ENCODE measurements at places on chromosomes 16 and 17.
A peak's percentile ranks its signal among the peaks of the same experiment; 100 is the strongest.

DNA sequence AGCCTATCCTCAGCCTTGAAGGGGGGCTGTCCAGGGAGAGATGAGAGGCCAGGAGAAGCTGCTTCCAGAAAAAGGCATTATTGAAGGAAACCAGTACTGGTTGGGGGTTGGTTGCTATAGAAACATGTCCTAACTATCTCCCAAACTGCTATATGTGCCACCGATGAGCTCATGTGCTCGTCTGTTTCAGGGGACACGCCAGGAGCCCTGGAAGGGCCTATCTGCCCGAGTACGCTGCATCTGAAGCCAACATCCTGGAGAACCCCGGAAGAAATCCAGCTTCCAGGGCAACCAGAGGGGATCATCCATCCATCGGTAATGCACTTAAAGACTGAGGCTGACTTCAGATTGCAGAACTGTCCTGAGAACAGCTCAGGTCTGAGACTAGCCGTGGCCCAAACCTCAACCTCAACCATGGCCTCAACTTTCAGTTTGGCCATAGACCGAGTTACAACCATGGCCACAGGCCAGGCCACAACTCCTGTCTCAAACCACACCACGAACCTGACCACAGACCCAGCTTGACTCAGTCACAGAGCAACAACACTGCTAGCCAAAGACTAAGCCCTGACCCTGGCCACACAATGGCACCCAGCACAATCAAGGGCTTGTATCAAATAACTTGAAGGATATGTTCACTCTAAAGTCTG is 10.2 kb downstream of the PITPNM3 start:
- DNase-seq = no peak

DNA sequence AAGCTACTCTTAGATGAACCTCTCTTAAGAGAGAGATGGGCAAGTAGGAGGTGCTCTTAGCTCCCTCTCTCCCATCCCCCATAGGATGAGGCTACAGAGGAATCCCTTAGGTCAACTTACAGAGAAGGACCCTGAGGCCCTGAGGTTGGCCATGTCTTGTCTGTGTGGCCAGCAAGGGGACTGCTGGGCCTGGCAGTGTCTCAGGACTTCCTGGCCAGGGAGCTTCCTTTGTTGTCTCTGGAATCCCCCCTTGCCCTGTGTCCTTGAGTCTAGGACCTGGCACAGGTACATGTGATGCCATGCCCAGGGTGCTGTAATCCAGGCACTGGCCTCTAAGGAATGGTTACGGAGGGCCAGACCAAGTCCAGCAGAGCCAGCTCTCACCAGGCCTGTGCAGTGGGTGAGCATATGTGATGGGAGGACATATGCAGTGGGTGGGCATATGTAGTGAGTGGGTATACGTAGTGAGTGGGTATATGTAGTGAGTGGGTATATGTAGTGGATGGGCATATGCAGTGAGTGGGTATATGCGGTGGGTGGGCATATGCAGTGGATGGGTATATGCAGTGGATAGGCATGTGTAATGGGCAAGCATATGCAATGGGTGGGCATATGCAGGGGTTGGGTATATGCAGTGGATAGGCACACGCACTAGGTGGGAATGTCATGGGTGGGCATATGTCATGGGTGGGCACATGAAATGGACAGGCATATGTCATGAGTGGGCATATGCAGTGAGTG is 20.3 kb upstream of the PECAM1 start:
- no peak for DNase-seq

DNA sequence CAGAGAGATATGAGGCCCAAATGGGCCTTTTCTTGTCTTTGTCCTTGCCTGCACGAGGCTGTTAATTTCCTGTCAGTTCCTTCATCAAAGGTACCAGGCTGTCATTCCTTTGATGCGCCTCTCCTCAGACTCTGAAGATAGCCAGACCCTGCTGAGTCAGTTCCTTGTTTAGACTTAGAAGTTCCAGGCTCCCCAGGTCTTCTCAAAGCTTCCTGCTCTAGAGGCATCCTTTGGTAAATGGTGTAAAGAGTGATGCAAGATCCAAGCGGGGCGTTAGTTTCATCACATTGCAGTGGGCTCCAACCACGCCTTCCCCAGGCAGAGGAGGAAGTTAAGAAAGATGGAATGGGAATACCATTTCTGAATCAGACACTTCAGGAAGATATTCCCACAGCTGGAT is 4.0 kb upstream of the CDH11 start:
- DNase-seq = no peak

DNA sequence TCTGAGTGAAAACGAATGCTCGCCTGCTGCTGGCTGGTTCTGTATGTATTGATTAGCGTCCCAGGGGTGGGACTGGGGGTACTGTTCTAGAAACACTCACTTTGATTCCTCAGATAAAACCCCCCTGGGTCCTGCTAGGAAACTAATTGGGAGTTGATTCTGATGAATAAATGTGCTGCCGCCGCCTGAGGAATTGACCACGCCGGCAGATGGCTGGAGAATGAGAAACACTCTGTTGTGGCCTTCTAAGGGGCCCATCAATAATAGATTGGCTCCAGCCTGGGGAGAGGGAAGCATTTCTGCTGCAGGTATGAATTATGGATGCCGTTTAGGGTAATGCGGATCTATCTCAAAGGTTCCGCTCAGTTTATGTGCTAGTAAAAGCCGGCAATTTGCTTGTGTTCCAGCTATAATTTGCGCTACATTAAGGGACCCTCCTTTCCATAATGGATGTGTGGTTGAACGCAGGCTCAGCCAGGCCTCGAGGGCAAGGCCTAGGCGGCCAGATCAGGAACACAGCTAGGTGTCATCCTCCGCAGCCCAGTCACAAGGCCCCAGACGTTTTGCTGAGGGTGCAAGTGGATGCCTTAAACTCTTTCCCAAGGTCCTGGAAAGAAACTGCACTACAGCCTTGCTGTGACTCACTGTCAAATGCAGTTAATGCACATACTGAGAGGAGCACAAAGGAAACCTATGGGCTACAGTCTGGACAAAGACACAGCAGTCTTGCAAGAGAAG is 132.2 kb upstream of the HS3ST2 start:
- DNase-seq = no peak

DNA sequence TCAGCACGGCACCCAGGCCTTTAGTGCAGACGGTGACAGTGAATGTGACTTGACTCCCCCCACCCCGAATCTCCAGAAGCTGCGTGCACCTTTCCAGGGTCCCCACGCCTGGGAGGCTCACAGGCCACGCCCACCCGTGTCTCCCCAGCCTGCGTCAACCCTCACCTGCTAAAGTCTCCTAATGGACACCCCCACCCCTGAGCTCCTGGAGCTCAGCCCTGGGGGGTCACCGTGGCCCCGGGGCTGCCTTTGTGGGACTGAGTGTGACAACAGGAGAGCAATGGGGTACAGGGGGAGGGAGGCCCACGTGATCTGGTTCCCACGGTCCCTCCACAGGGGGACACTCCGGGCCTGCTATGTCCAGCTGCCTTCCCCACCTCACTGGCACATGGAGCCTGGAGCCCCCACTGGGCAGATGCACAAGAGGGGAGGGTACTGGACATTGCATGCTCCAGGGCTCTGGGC is 7.4 kb upstream of the FASN start:
- no peak for DNase-seq

DNA sequence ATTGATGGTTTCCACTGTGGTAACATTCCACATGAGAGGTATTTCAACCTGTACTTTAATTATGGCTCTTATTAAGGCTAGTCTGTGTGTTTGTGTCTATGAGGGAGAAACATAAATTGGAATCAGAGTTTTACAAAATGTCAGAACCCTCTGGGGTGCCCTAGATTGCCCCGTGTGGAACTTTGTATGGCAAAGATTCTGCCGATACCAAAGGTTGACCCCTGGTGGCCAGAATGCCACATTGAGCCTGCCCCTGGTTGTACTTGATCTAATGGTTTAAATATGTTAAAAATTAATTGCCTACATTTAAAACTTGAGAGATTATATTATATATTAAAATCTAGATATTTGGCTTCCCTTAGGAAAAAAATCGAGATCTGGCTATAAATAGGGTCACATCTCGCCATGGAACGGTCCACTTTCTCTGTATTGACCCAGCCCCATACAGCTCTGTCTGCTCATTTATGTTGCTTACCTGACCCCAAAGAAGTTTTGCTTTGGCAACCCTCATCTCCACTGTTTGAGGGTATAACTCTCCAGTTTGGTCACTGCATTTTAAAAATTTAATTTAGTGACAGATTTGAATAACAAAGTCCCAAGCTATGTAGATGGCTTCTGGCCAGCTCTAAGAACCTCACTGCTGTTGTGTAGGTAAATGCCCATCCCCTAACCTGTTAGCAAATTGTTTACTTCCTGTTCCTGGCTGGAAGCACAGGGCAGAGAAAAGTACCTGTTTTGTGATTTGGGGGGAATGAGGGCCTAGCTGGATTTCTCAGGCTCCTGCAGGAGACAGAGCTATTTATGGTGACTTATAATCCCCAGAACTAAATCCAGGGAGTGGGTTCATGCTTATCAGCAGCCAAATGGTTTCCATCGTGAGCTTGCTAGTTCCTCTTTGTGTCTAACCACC is 95.0 kb downstream of the PLCG2 start:
- peak; percentile 29 for DNase-seq

DNA sequence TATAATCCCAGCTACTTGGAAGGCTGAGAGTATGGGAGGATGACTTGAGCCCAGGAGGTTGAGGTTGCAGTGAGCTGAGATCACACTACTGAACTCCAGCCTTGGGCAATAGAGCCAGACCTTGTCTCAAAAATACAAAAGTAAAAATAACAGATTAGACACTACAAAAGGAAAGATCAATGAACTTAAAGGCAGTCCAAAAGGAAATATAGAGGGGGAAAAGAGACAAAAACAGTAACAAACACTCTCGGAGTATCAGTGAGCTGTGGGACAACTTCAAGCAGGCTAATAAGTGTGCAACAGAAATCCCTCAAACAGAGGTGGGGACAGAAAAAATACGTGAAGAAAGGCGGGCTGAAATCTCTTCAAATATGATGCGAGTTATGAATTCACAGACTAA is 58.8 kb downstream of the CPPED1 start:
- DNase-seq = no peak

GRCh38 chr17:49680314-49680713 is 2.4 kb upstream of the SPOP start:
- DNase-seq = no peak

GRCh38 chr16:84868328-84868727 is 48.5 kb downstream of the CRISPLD2 start:
- DNase-seq = no peak

DNA sequence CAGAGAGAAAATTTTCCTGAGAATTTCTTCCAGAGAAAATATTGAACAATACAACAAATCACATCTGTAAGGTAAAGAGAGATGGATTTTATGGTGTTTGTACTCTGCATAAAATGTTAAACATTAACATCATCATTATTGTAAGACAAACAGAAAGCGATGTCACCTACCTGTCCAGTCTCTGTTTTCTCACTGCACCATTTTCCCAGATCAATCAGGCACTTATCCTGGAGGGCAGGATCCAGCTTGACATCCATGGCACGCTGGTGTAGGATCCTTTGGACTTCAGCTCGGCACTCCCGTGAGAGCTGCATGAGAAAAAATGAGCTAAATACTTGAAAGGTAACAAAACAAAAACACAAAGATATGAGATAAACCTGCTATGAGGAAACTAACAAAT is 55.9 kb upstream of the CLEC18B start:
- DNase-seq = no peak

- no peak for DNase-seq
Measured at GRCh38 chr17:73911726-73912372, 267.6 kb upstream of the SDK2 start.

GRCh38 chr16:54654429-54654828 is 276.2 kb upstream of the IRX5 start:
- no peak for DNase-seq

- DNase-seq = no peak
Measured at GRCh38 chr17:34736611-34737010, 157.2 kb downstream of the TMEM132E start.

DNA sequence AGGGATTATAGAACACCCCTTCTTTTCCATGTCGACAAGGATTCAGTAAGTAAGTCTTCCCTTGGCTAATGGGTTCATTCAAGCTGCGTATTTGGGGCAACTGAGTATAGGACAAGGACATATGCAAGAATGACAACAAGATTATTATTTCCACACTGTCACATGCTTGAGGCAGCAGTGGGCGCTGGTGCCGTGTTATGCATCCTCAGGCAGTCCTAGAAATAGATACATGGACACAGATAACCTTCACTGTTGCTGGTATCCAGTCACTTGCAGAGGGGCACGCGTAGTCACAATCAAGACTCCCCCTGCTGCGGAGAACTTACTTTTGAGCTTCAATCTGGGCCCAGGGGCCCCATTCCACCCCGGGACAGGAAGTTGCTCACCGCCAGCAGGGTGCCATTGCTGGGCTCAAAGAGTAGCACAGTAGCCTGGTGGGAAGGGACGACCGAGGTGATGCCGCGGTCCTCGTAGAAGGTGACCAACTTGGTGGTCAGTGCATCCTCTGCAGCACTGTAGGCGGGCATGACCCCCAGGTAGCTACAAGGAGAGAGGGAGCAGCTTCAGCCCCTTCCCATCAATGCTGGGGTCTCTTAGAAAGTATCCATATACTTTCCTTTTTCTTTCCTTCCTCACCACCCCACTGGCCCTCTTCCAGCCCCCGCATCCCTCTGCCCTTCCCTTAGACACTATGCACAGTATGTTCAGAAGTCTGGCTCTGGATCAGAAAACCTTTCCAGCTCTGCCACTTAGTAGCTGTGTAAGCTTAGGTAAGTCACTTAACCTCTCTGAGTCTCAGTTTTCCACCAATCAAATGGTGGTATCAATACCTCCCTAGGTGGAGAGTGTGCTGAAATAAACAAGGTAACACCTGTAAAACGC is 804 bp downstream of the CRYM start:
- DNase-seq = no peak

GRCh38 chr17:66348584-66349165 is 46.3 kb downstream of the PRKCA start:
- DNase-seq = no peak

DNA sequence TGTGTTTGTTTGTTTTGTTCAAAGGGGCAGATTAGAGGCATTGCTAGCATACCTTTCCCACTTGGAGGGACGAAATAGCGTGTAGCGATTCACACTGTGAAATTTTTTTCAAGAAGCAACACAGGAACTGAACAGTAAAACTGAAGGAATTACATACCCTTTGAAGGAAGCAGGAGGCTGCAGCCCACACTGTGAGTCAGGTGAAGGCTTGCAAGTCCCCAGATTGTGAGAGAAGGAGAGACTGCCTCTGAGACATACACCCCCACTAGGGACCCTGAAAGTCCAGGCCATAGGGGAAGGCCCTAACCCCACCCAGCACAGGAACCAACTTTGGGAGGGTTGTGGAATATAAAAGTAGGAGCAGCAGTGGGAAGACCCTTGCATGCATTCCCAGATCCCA is 69.6 kb upstream of the HS3ST3A1 start:
- DNase-seq = no peak

GRCh38 chr17:17911001-17911613 is 61.1 kb downstream of the TOM1L2 start:
- DNase-seq = no peak
